NCI-H524 (cell line): ENCODE measurements at places on chromosomes 1 and 21.

DNA sequence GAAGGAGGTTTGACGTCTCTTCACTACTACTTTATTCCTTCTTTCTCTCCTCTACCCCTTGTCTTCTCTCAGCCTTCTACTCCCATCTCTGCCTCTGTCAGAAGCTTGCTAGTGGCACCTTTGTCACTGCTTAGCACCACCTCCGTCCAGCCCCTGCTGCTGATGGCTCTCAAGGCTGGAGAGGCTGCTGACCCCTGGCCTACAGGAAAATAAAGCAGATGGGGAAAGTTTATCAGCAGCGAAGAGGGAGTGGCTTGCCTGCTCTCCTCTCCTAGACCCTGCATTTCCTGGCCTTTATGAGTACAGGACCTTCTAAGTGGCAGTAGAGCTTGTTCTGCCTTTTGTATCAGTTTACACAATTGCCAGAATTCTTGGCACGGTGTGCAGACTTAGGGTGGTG, 27.0 kb downstream of the PROX1 start:
- DNase-seq = no peak

GRCh38 chr1:156513185-156513584, 12.6 kb upstream of the MEF2D start:
- DNase-seq = no peak

- DNase-seq = no peak
Observed at GRCh38 chr21:37737996-37738395, 178.3 kb downstream of the KCNJ6 start.

GRCh38 chr1:151577173-151577572, 34.7 kb upstream of the SNX27 start:
- DNase-seq = no peak

DNA sequence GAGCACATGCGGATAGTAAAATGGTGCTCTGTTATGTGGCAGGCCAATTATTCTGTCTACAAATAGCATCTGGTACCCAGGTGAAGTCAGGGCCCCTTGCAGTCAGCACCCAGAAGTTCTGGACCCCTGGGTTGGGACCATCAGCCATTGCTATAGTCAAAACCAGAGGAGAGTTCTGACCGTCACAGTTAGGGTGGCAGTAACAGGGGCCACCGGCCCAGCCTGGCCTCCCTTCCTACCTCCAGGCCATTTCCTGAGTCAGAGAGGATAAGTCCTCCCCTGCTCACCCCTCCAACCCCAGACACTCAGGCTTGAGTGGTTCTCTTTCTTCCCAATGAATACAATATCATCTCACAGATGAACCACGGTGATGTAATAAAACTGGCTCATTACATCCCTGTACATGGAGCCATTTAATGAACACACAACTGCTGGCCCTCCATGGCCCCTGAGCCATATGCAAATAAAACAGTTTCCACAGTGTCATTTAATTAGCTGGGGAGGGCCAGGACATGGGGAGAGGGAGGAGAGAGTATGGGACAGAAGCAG, 673.6 kb downstream of the MATN1 start:
- no peak for DNase-seq

- DNase-seq = no peak
Observed at GRCh38 chr1:47186267-47187185, 3.3 kb downstream of the PDZK1IP1 start.

DNA sequence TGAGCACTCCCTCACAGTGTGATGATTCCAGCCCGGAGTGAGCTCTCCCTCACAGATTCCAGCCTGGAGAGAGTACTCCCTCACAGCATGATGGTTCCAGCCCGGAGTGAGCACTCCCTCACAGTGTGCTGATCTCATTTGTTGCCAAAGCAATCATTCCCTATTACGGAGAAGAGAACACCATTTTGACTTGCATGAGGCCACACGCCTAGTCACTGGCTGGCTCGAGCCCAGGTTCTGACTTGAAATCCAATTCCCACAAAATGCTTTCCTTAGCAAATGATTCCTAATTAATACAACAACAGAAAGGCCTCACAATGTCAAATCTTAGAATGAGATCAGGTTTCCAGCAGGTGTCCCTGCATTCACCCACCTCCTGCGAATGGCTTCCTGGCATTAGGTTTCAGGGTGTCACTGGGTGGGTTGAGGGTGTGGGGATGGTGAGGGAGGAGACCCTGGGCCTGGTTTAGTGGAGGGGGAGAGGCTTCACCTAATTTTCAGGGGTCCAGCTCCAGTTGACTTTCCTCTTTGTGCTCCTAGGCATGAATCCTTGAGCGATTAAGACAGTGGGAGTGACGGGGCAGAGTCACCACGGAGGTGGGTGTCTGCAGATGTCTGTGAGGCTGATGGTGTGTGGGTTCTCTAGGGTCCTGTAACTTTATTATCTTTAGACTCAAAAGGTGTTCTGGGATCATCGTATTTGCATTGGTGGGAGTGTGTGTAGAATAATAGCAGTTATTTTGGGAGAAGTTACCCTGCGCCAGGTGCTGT, 158.5 kb downstream of the KCNJ6 start:
- no peak for DNase-seq

DNA sequence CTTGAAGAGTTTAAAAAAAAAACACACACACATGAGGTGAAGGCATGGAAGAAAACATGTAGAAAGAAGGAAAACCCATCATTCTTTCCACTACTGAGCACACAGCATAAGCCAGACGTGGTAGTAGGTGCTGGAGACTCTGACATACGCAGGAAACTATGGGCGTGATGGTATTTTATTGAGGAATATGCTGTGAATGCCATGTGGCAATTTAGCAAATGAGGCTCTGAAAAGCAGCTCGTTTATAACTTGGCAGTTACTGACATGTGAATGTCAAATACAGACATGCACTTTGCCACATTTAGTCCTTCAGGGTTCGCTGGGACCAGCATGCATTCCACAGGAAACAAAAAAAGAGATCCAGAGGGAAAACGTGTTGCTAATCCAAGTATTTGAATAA, 74.3 kb upstream of the IFNAR2 start:
- no peak for DNase-seq

DNA sequence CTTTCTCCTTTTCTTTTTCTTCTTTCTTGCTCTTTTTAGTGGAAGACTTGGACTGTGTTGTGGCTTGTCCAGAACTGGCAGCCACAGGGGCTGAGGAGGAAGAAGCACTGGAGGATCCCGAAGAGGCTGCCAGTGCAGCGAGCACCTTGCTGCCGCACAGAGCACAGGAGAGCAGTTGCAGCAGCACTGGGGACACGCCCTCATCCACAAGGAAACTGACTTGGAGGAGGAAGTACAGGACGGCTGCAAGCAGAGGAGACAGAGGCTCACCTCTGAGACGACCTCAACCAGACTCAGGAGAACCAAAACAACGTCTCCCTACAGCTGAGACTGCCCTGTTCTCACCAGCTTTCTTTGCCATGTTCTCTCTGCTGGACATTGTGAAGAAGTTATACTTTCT, 88.9 kb downstream of the UBR4 start:
- DNase-seq = no peak

GRCh38 chr1:22750685-22751051, 40.0 kb downstream of the EPHB2 start:
- DNase-seq = no peak

GRCh38 chr1:151002051-151002450, 4.7 kb downstream of the MINDY1 start:
- no peak for DNase-seq

GRCh38 chr1:203599875-203600781, 26.5 kb upstream of the ATP2B4 start:
- no peak for DNase-seq
